ENCODE measurements at places on chromosomes 2 and 18. TPM values are rescaled to one million over a fixed set of nuclear protein-coding genes. Genes with fewer than 3 reads are reported as not detected.

DNA sequence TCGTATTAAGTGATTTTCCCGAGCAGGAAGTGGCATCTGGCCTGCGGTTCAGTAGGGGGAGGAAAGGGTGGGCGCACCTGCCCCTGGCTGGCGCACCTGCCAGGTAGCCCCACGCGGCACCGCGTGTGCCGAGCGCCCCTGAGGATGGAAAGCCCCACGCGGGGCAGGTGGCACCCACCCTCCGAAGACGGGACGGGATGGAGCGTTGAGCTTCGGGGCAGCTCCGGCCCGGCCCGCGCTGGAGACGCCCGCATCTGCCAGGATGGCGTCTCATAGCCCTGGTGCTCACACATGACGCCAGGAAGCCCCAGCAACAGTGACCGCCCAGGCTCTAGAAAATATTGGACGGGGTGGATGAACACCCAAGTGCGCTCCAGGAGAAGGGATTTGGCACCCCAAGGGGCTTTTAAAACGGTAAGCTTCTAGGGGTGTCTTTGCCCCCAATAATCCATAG, 2.5 kb upstream of the NFATC1 start:
- H3K4me3 ChIP-seq: peak overlapping the region; percentile 76
- H3K4me1 ChIP-seq: no peaks in the 10 kb centered on the region
- H3K27ac ChIP-seq: peak overlapping the region; percentile 98

GRCh38 chr2:28681606-28682005, 70.0 kb upstream of the PPP1CB start:
- no peaks in the 10 kb centered on the region for H3K27me3 ChIP-seq
- no peak overlapping the region for H3K27ac ChIP-seq
- H3K36me3 ChIP-seq: no peaks in the 10 kb centered on the region
- peaks cover 10% of the 10 kb centered on the region for H3K4me1 ChIP-seq
- no peak overlapping the region for H3K4me3 ChIP-seq

GRCh38 chr18:79481046-79481790, 85.5 kb downstream of the NFATC1 start:
- no peak overlapping the region for H3K27ac ChIP-seq
- peaks cover 24% of the 10 kb centered on the region for H3K36me3 ChIP-seq
- no peak overlapping the region for H3K4me3 ChIP-seq
- no peak for DNase-seq
- H3K27me3 ChIP-seq: no peaks in the 10 kb centered on the region

DNA sequence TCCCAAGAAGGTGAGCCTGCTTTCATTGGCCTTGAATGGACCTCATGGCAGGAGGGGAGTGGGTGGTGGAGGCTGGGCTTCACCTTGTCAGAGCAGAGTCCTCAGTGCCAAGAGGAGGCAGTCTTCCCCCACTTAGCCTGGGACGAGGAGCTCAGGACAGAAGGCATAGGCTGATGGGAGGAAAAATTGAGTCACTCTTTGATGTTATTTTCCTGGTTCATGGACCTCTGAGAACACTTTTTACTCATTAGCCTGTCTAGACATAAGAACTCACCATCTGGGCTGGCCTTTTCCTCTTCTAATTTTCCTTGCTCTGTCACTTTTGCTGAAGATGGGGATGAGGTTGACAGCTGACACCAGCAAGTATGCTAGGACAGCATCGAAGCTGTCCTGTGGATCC, 225.7 kb upstream of the TNP1 start:
- peaks cover 5% of the 10 kb centered on the region for H3K4me1 ChIP-seq
- no peak overlapping the region for H3K4me3 ChIP-seq
- no peak overlapping the region for H3K27ac ChIP-seq
- no peak for DNase-seq
- no peaks in the 10 kb centered on the region for H3K36me3 ChIP-seq

DNA sequence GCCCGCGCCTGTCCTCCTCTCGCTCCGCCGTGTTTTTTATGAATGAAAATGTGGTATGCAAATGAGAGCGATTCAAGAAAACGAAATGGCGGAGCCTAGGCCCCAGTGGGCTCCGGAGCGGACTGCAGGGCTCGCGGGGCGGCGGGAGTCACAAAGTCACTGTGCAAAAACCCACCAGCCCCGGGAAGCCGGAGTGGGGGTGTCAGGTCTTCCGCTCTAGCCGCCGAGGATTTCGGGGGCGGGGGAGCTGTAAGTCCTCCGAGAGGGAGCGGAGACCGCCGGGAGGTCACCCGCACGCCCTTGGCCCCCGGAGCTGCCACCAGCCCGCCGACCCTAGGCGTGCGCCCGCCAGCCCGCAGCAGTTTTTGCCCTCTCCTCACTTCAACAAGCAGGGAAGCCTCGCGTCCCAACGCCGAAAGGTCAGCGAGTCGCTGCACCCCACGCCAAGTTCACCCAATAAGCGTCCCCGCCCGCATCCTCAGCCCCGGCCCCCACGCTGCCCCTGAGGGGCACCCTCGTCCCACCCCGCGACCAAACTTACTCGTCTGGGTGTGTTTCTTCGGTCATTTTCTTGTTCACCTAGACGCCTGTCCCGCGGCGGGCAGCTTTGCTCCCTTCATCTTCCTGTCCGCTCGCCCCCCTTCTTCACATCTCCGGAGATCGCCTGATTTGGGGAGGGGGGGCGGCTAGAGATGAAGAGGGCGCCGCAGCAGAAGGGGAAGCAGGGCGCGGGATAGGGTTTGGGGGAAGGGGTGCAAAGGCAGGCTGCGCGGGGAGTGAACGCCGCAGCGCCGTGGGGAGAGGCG, 775 bp downstream of the SPRED2 start:
- H3K4me3 ChIP-seq: peak overlapping the region; percentile 93
- peaks cover 14% of the 10 kb centered on the region for H3K4me1 ChIP-seq
- no peaks in the 10 kb centered on the region for H3K27me3 ChIP-seq
- H3K27ac ChIP-seq: peak overlapping the region; percentile 89
- DNase-seq: peak; percentile 41

- no peaks in the 10 kb centered on the region for H3K27me3 ChIP-seq
- no peak overlapping the region for H3K4me3 ChIP-seq
- no peak overlapping the region for H3K27ac ChIP-seq
Observed at GRCh38 chr2:63866009-63866709, 24.5 kb downstream of the UGP2 start.

- H3K27ac ChIP-seq: no peak overlapping the region
- H3K4me3 ChIP-seq: no peak overlapping the region
- no peaks in the 10 kb centered on the region for H3K27me3 ChIP-seq
- no peaks in the 10 kb centered on the region for H3K4me1 ChIP-seq
- H3K36me3 ChIP-seq: no peaks in the 10 kb centered on the region
Observed at GRCh38 chr2:14749884-14750283, 117.4 kb downstream of the LRATD1 start.

DNA sequence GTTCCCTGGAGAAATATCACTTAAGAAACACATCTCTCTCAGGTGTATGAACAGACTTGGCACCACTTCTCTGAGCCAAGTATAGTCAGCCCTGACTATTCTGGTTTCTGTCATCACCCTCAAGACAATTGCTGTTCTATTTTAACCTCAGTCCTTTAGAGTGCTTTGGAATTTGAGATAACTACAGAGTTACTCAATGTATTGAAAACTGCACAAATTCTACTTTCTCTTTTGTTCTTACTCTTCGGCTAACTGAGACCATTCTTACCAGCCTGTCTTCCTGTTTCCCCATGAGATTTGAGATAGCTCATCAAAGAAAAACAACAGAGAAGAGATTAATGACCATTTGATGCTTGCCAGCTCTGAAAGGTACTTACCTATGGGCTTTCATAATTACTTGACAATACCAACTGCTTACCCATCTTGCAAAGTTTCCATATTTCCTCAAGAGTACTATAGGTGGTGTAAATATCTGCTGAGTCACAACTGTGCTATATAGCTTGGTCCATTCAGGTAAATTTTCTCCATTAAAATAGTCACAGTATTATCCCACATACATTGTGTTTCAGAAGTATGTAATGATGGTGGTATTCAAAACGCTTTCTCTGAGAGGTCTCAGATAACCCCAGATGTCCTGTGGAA, 467.5 kb upstream of the CHST9 start:
- H3K4me1 ChIP-seq: no peaks in the 10 kb centered on the region
- H3K36me3 ChIP-seq: no peaks in the 10 kb centered on the region
- DNase-seq: no peak
- H3K27me3 ChIP-seq: no peaks in the 10 kb centered on the region
- no peak overlapping the region for H3K27ac ChIP-seq
- no peak overlapping the region for H3K4me3 ChIP-seq

GRCh38 chr18:6781796-6782195, 52.3 kb downstream of the ARHGAP28 start:
- no peaks in the 10 kb centered on the region for H3K27me3 ChIP-seq
- no peak overlapping the region for H3K4me3 ChIP-seq
- no peak overlapping the region for H3K27ac ChIP-seq
- no peaks in the 10 kb centered on the region for H3K4me1 ChIP-seq
- DNase-seq: no peak
- H3K36me3 ChIP-seq: no peaks in the 10 kb centered on the region

DNA sequence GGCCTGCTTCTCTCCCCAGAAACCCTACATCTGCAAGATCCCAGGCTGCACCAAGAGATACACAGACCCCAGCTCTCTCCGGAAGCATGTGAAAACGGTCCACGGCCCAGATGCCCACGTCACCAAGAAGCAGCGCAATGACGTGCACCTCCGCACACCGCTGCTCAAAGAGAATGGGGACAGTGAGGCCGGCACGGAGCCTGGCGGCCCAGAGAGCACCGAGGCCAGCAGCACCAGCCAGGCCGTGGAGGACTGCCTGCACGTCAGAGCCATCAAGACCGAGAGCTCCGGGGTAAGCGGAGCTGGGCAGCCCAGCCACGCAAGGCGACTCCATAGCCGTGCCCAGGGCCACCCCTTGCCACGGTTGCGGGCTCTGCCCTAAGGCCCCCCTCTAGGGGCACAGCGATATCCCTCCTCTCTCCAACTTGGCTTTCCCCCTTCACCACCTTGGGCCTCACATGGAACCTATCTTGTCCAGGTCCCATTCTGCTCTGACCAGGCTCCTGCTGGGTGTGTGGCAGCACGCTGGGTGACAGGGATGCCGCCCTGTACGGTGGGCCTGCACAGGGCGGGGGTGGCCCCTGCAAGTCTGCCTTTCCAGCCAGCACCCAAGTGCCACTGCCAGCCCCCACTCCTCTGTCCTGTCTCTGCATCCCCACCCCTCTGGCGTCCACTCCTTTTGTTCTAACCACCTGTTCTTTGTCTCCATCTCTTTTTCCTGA, 248.9 kb downstream of the GLI2 start:
- no peak overlapping the region for H3K27ac ChIP-seq
- H3K27me3 ChIP-seq: no peaks in the 10 kb centered on the region
- no peak for DNase-seq
- H3K4me3 ChIP-seq: no peak overlapping the region
- no peaks in the 10 kb centered on the region for H3K36me3 ChIP-seq
- no peaks in the 10 kb centered on the region for H3K4me1 ChIP-seq

DNA sequence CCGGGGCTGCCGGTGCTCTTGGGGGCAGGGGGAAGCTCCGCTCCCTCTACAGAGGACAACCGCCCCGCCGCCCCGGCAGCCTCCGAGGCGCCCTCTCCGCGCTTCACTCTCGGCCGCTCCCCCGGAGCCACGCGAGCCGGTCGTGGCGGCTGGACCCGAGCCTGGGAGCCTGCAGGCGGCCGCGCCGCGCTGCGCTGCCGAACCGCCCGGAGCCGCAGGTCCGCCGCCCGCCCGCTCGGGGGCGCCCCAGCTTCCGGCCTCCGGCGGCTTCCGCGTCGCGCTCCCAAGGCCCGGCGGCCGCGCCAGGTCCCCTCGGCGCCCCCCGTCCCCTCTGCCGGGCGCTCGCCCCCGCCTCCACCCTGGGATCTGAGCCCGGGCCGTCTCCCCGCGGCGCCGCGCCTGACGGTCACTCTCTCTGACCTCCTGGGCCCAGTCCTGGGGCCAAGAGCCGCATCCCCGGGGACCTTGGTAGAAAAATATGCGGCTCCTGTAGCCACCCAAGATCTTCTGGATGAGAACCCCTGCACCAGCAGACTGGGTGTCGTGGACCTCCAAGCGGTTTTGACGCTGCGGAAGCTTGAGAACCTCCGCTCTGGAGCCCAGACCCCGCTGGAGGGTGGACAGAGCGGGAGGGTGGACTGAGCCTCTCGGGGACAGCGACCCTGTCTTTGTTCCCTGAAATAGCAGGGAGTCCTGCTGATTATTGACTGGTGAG, 44.3 kb downstream of the SERTAD2 start:
- peaks cover 16% of the 10 kb centered on the region for H3K4me1 ChIP-seq
- no peak for DNase-seq
- H3K27me3 ChIP-seq: no peaks in the 10 kb centered on the region

GRCh38 chr2:239985356-239985755, 39.8 kb downstream of the NDUFA10 start:
- H3K4me1 ChIP-seq: no peaks in the 10 kb centered on the region
- H3K36me3 ChIP-seq: no peaks in the 10 kb centered on the region
- DNase-seq: no peak
- H3K27ac ChIP-seq: no peak overlapping the region
- no peaks in the 10 kb centered on the region for H3K27me3 ChIP-seq
- H3K4me3 ChIP-seq: no peak overlapping the region

- H3K4me1 ChIP-seq: no peaks in the 10 kb centered on the region
- no peak overlapping the region for H3K4me3 ChIP-seq
- H3K27me3 ChIP-seq: peaks cover 4% of the 10 kb centered on the region
Observed at GRCh38 chr2:11042841-11043240, 112.4 kb upstream of the SLC66A3 start.

- peaks cover 7% of the 10 kb centered on the region for H3K4me1 ChIP-seq
- H3K27ac ChIP-seq: peak overlapping the region; percentile 18
- no peak overlapping the region for H3K4me3 ChIP-seq
- no peaks in the 10 kb centered on the region for H3K36me3 ChIP-seq
- no peak for DNase-seq
Observed at GRCh38 chr2:120770641-120771040, 35.0 kb downstream of the GLI2 start.

GRCh38 chr2:2173633-2174032, 157.4 kb downstream of the MYT1L start:
- no peak for DNase-seq
- H3K36me3 ChIP-seq: no peaks in the 10 kb centered on the region

DNA sequence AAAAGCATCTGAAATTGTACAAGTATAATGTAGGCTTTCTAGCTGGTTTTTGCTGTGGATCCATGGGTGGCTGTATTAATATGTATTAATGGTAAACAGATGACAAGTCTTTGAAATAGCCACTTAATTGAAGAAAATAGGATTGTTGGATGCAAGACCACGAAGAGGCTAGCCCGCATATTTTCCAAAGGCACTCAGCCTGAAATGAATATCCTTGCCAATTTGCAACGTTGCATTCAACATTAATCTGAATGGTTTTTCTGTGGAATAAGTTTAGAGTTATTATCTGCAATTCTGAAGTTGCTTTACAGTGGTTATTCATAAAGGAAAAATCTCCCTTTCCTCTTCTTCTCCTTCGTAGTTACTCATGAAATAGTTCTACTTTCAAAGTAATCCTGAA, 86.2 kb upstream of the SPATS2L start:
- H3K27me3 ChIP-seq: no peaks in the 10 kb centered on the region
- H3K4me1 ChIP-seq: no peaks in the 10 kb centered on the region
- no peak for DNase-seq
- H3K27ac ChIP-seq: no peak overlapping the region
- no peaks in the 10 kb centered on the region for H3K36me3 ChIP-seq

GRCh38 chr2:230184727-230185578, 34.8 kb downstream of the SP110 start:
- peaks cover 52% of the 10 kb centered on the region for H3K36me3 ChIP-seq
- H3K4me3 ChIP-seq: no peak overlapping the region
- DNase-seq: no peak
- H3K27me3 ChIP-seq: no peaks in the 10 kb centered on the region

Gene RANBP2
- 47.4 TPM for total RNA-seq

Gene KHK
- total RNA-seq: 5.1 TPM

Gene ZNF804A
- total RNA-seq: 0.42 TPM

Gene DYNAP
- not detected for total RNA-seq

Gene EFEMP1
- 132 TPM for total RNA-seq

Gene GKN1
- not detected for total RNA-seq

Gene TMEM247
- total RNA-seq: not detected

Gene MC4R
- not detected for total RNA-seq

Gene ADRA2B
- 2.1 TPM for total RNA-seq

Gene TMEM182
- total RNA-seq: 1.8 TPM

Gene SPTBN1
- total RNA-seq: 670 TPM

Gene TIMM21
- total RNA-seq: 32.7 TPM

Gene ELOA2
- not detected for total RNA-seq

Gene ANKRD23
- 23.1 TPM for total RNA-seq
